Muscle of arm (tissue), 14 donors: ENCODE measurements at places on chromosomes 4 and X.
A peak's percentile ranks its signal among the peaks of the same experiment; 100 is the strongest.

DNA sequence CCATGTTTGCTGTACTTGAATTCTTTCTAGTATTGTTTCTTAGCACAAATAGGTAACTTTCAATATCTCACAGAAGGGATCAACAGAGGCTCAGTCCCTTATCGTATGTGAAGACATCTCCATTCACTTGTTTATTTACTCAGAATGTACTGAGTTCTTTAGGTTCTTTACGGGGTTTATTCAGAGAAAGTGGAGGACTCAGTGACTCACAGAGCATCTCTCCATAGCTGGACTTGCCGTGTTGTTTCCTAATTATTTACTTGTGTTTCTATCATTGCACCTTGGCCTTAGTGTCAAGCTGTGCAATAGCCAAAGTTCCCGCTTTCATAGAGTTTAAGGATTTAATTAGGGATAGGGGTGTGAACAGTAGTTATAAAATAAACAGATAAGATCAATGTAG lies 57.1 kb downstream of the RHOH start:
- no peak for DNase-seq

- DNase-seq = no peak
Measured at GRCh38 chr4:41989994-41990364, 351 bp upstream of the SLC30A9 start.

GRCh38 chr4:136573460-136573859 lies 958.8 kb downstream of the PCDH18 start:
- no peak for DNase-seq

DNA sequence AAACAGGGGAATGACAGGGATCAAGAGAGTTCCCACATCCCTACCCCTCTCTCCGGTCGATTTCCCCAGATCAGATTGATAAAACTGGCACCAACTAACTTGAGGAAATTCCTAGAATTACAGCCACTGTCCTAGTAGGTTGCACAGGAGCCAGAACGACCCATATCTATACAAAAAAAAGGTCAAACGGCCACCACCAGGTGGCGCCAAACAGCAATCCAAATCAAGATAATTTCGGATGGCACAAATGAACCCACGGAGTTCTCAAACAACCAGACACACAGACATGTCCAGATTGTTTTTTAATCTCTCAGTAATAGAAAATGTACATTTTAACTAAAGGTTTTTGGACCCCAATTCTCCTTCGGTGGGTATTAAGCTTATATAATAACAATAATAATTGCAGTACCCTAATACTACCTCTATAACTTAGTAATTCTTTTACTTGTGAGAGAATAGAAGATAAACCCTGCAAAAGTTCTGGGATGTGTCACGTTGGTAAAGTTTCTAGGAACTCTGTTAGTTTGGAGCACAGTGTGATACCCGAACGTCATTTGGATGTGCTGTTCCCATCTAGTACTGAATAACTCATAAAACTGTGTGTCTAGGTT lies 212.6 kb downstream of the SPOCK3 start:
- DNase-seq = peak; percentile 67

GRCh38 chr4:75343333-75343732 lies 170.9 kb downstream of the RCHY1 start:
- no peak for DNase-seq

DNA sequence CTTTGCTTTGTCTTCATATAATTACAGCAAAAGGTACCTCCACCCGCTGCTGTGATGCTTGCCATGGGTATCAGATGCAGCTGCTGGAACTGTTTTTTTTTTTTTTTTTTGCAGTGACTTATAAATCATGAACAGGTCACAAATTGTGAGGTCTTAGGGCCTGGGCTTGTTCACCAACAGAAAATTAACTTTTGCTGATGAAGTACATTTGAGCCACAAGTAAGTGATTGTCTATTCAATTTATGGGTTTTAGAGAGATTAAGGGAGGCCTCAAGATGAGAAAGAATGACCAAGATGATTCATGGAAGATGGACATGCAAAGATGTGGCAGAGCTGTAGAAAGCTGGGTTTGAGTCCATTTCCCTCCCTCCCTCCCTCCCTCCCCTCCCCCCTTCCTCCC lies 18.0 kb upstream of the GBA3 start:
- no peak for DNase-seq

DNA sequence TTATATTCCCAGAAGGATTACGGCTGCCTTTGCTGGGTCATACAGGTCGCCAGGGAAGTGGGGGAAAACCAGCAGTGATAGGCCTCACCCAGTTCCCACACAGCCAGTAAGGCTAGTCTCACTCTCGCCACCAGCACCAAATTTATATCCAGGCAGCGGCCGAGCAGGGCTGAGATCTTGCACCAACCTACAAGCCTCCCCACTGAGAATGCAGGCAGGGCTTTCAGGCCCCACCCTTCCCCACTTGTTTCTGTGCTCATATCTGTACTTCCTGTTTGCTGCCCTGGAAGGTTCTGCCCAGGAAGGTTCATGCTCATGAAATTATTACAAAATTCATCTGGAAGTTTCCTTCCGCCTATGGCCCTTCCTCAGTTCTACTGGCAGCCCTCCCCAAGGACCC lies 179.7 kb downstream of the STIM2 start:
- no peak for DNase-seq

DNA sequence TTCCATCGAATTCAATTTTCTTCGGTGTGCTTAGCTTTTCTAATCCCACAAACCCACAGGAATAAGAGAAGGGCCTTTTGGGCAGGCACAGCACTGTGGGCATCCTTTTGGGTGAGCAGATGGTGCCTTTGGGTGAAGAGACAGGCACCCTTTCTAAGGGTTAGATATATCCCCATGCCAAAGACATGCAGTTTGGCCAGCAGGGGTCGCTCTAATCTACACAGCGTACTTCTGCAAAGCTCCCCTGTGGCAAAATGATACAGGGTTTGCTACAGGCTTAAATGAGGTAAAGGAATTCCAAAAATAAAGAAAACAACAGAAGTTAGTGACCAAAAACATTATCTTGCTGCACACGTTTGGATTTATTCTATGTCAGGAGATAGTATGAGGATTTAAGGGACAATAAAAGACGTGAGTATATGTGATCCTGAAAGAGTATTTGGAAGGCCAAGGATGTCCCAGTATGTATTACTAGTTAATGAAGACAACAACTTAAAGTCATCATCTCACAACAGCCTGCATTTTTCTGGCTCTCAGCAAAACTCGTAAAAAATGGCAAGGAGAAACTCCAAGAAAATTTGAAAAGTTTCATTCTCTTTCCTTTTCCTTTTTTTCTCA lies 49.5 kb downstream of the PHEX start:
- no peak for DNase-seq

GRCh38 chr4:176792326-176793059 lies at the start of gene VEGFC:
Gene VEGFC (minus strand): TSS chr4:176792922. CDS start chr4:176792311, 611 bp downstream.
- DNase-seq = no peak

- no peak for DNase-seq
Measured at GRCh38 chrX:71612256-71612655, 6.1 kb downstream of the CXCR3 start.

DNA sequence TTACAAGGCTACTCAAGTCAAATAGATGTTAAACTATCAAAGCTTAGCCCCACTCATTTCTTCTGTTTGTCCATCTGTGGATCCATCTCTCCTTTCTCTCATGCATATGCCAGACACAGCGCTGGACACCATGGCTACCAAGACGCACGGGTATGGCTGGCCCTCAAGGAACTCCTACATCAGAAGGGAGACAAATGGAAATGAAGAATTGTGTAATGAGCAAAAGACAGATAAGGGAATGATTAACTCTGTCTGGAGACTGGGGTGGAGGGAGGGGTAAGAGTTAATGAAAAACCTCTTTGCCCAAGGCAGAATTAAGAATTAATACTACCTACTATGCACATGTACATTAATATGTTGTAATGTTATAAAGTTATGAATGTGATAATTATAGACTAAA lies 88.1 kb downstream of the MGST2 start:
- no peak for DNase-seq

- no peak for DNase-seq
Measured at GRCh38 chr4:140168474-140168873, 14.5 kb upstream of the MAML3 start.

GRCh38 chr4:71189471-71189870 lies 149.3 kb upstream of the SLC4A4 start:
- no peak for DNase-seq

DNA sequence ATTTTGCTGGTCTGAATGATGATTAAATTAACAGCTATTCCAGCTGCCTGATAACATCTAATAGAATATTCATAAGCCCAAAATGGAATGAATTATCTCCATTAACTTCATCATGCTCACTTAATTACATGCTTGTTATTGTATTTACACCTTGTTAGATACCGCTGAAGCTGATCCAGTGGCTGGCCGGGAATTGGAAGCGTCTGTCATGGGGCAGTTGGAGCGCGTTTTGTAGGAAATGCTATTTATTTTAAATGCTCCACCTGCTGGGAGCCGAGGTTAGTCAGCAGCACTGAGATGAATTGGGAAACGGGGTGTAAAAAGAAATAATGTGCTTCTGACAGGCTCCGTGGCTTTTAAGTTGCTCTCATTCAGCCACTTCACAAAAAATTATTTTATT lies 25.2 kb downstream of the ARX start:
- no peak for DNase-seq
